Right renal pelvis (tissue), 4 donors: ENCODE measurements at places on chromosomes 12 and 14. TPM values are rescaled to one million over a fixed set of nuclear protein-coding genes. Genes with fewer than 3 reads are reported as not detected.

The PTPRR gene
- polyA plus RNA-seq: 0.40 TPM

The VWF gene
- polyA plus RNA-seq: 16.9 TPM

The SLC39A2 gene
- polyA plus RNA-seq: 1.3 TPM

The LTBP2 gene
- 3.3 TPM for polyA plus RNA-seq

The APOF gene
- polyA plus RNA-seq: 0.06 TPM

The SLC2A13 gene
- polyA plus RNA-seq: 17.7 TPM

The KCNA5 gene
- 2.8 TPM for polyA plus RNA-seq

GRCh38 chr14:55851961-55852360, 266.2 kb upstream of the PELI2 start:
- no peak for DNase-seq

DNA sequence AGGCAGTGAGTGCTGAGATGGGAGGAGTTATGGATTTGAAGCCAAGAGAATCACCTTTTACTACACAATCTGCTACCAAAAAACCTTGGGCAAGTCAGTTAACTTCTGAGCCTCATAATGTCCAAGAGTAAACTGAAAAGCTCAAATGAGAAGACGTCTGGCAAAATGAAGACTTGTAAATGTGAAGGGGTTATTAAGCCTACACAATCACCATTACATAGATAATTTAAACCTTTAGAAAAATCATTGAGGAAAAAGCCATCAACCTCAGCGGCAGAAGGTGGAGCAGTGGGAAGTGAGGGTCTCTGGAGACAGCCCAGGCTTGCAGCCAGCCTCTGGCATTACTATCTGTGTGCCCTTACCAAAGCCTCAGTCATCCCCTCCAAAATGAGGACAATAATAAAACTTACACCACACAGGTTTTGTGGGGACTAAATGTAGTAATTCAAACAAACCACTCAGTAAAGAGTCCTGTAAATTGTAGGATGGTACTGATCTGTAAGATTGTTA, 50.5 kb upstream of the CCDC175 start:
- no peak for DNase-seq

GRCh38 chr14:96567289-96567899, 65.2 kb downstream of the PAPOLA start:
- DNase-seq: no peak

DNA sequence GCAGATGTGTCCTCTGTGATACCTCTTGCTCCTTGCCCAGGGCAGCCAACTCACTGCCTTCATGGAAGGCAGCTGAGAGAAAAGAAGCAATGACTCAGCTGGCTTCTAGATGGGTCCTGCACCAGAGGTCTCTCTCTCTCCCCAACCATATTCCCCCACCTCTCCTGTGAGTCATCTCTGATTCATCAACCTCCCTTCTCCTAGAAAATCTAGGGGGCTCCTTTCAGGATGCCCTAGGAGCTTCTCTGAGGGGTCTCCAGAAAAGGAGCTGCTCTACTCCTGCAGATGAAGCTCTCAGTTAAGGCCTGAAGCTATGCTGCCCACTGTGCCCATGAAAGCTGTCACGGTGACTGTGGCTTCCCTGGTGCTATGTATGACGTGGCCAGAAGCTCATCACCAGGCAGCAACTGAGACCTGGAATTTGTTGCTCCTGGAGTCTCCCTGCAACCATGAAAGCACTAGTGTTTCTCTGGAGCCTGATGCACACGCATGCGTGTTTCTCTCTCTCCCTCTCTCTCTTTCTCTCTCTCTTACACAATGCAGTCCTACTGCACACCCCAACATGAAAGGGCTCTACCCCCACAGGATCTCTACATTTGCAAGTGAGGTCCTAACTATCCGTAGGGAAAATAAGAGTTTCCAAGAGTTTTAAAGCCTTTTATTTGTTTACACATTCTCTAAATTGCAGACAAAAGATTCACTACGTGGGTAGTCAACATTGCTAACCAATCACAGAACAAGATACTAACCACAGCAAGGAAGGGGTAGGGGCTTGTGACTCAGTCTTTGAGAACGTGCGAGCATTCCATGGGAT, 285.3 kb downstream of the DPF3 start:
- DNase-seq: no peak

DNA sequence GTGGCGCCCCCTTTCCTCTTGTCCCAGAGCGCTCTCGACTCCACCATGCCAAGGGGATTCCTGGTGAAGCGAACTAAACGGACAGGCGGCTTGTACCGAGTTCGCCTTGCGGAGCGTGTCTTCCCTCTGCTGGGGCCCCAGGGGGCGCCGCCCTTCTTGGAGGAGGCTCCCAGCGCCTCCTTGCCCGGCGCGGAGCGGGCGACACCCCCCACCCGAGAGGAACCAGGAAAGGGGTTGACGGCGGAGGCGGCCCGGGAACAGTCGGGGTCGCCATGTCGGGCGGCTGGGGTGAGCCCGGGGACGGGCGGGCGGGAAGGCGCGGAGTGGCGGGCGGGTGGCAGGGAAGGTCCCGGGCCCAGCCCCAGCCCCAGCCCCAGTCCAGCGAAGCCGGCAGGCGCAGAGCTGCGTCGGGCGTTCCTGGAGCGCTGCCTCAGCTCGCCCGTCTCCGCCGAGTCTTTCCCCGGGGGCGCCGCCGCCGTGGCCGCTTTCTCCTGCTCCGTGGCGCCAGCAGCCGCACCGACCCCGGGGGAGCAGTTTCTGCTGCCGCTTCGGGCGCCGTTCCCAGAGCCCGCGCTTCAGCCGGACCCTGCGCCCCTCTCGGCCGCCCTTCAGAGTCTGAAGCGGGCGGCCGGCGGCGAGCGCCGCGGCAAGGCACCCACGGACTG, 376 bp downstream of the INSM2 start:
- no peak for DNase-seq

GRCh38 chr12:66620026-66620425, 58.9 kb downstream of the GRIP1 start:
- no peak for DNase-seq

- DNase-seq: no peak
These were observed 49.5 kb upstream of the GNPNAT1 start for GRCh38 chr14:52840877-52841276.

DNA sequence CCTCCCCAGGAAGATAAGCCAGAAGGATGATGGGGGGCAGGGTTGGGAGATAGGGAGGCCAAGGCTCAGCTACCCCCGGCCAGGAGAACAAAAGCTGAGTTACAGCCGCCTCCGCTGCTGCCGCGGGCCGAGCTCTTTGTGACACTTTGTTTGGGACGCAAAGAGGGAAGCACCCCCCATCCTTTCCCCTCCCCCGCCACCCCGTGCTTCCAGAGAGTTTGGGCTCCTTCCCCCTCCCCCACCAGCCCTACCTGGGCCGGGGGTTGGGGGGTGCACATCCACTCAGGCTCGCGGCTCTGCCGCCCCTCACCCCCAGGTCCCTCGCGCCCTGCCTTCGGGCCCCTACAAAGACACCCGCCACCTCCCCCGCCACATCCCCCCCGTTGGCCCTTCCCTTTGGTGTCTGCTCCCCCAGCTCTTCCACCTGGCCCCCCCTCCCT, 799 bp downstream of the ZNF219 start:
- DNase-seq: no peak

DNA sequence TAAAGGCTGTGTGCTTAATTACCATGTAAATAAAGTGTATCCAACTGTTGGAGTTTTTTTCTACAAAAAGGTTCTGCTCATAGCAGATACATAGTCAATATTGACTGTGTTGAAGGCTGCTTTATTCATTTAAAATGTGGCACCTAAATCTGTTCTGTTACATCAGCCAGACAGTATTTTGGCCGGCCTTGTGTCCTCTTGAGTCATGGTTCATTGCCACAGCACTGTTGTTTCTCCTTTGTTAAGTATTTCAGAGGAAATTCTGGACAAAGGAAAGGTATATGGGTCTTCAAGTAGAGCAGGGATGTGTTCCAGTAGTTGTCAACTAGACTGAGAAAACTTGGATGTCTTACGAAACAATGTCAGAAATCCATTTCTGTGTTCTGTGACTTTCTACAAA, 95.5 kb downstream of the SLC38A6 start:
- DNase-seq: no peak

DNA sequence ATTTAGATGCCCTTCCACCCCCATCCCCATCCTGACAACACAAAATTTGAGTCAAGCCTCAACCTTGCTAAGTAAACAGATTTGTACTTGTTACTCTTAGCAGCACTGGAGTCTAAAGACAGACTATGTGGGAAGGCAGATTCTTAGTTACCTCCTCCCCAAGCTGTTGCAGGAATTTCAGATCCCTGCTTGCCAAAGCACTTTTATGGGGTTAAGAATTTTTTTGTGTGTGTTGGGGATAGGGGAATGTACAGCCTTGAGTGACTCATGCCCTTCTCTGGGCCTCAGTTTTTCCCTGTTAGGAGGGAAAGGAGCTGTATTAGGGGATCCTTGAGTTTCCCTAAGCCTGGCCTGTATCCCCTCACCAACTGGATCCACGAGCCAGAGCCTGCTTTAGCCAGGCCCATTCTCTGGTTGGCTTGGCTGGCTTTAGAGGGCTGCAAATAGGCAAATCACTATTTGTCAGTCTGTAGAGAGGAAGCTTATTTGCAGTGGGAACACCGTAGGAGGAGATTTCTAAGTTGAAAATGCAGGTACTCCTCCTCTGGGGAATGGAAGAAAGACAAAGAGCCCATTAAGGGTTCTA, 27.7 kb upstream of the RNU6-8 start:
- DNase-seq: no peak

DNA sequence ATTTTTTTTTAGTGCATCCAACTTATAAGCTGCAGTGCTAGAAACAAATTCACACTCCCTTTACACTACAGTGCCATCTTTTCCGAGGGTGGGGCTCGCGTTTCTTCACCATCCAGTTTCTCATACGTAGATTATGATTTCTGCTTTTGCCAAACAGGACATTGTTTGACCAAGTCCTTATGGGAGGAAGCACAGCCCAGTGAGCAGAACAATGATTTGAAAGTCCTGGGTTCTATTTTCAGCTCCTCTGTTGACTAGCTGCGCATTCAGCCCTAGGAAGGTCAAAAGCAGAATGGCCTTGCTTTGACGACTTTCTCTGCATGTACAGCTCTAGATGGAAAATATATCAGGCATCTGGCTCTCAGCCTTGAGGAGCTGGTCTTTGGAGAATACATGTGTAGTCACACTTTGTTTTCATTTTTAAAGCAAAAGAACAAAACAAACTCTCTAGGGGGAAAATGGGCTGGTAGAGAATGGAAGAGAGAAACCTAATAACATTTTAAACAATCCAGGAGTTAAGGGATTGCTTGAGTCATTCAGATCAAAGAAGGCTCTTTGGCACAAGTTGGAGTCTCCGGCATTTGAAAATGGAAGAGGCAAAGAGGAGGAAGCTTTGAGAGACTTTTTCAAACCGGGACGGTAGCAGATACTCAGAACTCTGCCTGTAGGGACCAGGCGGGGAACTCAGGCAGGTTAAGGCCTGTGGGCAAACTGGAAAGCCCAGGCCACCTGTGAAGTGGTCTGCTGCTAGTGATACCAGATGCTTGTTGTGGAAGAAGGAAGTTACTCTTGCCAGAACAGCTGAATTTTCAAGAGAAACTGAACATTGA, 257.3 kb upstream of the PLEKHG7 start:
- no peak for DNase-seq

- DNase-seq: no peak
These were observed 38.0 kb downstream of the BTG1 start for GRCh38 chr12:92107621-92108131.

- no peak for DNase-seq
These were observed 56.5 kb downstream of the SLC38A1 start for GRCh38 chr12:46212108-46212982.

GRCh38 chr14:31716208-31716607, 155.0 kb downstream of the NUBPL start:
- DNase-seq: no peak

DNA sequence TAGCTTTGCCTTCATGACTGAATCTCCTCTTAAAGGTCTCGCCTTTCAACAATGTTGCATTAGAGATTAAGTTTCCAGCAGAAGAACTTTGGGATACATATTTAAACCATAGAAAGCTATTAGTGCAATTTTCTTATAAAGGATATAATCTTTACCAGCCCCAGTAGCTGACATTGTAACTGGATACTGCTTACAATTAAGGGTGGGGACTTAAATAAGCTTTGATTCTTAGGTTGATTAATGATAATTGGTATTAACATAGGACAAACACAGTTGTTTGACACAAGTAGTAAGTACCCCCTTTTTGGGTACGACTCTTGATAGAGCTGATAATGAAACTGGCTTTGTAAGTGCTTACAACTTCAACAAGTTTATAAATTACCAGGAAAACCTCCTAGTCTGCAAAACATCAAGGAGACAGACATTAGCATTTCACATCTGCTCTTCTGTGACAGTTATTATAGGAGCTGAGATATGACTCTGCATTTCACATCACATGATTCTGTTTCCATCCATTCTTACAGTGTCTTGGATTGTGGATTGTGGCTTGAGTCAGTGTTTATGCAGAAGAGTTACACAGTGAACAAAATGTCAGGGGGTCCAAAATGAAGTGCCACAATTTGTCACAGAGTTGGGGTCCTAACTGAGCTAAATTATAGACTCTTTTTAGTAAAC, 249.1 kb upstream of the E2F7 start:
- no peak for DNase-seq

DNA sequence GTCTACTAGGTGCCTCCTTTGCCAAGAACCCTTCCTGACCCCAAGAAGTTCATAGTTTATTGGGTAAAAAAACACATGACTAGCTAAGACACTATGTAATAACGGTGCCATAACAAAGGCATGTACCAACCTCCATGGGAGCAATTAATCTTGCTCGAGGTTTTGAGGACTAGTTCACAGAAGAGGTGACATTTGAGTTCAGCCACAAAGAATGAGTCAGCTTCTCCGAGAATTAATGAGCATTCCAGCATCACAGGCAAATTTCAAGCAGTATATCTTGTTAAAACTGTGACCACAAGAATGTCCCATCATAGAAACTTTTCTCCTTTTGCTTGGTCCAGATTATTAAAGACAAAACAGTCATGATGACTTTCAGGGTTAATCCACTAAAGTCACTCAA, 113.0 kb upstream of the RAP1B start:
- DNase-seq: no peak

DNA sequence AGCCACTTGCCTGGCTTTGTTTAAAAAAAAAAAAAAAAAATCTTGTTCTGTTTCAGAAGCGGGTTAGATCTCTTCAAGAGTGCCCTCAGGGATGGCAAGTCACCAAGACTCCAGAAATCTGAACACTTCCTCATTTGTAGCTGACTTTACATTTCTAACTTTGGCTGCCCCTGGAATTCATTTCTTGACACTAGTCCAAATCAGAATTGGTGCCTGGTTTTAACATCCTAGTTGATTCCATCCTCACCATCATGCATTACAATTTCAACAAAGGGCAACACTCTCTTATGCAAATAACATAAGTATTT, 295.5 kb downstream of the RMST start:
- no peak for DNase-seq

- peak; percentile 47 for DNase-seq
These were observed 22.4 kb upstream of the PDE1B start for GRCh38 chr12:54526812-54527630.

- DNase-seq: no peak
These were observed 43.5 kb downstream of the MIPOL1 start for GRCh38 chr14:37241198-37241597.

DNA sequence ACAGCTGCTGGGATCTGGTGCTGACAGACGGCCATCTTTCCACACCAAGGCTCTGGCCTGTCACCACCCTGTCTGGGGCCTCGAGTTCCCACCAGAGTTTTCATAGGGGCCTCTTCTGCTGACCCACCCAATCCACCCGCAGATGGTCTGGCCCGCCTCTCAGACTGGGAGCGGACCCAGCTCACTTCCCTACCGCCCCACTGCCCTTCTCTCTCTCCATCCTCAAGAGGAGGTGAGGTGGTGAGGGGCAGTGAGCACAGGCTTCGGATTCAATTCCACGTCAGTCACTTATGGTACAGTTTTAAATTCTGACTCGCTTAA, 12.3 kb upstream of the RPS6KL1 start:
- DNase-seq: no peak

GRCh38 chr12:123223241-123223668, 9.7 kb downstream of the MPHOSPH9 start:
- no peak for DNase-seq
